Nucleus accumbens (tissue), 56 donors: ENCODE measurements at places on chromosomes 3 and 15.

DNA sequence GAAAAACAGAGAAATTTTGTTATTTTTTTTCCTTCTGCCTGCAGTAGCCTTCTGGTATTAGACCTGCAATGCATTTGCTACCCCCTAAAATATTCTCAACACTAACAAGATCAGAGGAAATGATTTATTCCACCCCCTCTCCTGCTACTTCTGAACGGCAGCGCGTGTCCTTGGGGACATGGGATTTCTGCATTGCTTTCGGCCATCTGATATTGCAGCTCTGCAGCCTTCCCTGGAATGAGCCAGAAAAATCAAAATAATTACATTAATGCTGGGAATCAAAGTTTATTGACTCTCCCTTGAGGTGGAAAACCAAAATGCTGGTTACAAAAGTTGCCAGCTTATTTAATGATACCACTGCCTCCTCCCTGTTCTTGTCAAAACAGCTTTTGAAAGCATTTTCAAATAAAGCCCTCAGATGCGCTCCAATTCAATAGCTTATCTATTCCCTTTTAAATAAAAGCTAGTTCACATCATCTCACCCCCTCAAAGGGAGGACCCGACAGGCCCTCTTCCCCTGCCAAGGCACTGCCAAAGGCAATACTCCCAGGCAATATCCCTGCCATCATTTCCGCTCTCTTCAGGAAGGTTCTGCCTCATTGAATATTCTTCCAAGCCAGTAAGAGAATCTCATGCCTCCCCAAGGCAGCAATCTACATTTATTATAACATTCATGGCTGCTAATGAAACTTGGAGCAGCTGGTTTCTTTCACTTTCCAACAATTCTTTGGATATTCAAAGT is 96.6 kb downstream of the FHIT start:
- no peak for DNase-seq

DNA sequence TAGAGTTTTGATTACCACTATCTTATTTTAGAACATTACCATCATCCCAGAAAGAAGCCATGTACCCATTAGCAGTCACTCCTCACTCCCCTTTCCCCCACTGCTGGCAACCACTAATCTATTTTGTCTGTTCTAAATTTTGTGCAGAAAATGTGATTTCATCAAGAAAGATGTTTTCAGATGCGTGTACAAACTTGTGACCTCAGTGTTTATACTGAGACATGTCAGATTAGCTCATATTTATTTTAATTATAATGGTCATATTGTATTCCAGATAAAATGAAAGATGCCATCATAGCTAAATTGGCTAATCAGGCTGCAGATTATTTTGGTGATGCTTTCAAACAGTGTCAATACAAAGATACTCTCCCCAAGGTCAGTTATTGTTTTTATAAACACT is 27.8 kb downstream of the PDCD6IP start:
- DNase-seq, result no peak

- no peak for DNase-seq
These were observed 10.7 kb upstream of the HACD2 start for GRCh38 chr3:123595396-123596180.

DNA sequence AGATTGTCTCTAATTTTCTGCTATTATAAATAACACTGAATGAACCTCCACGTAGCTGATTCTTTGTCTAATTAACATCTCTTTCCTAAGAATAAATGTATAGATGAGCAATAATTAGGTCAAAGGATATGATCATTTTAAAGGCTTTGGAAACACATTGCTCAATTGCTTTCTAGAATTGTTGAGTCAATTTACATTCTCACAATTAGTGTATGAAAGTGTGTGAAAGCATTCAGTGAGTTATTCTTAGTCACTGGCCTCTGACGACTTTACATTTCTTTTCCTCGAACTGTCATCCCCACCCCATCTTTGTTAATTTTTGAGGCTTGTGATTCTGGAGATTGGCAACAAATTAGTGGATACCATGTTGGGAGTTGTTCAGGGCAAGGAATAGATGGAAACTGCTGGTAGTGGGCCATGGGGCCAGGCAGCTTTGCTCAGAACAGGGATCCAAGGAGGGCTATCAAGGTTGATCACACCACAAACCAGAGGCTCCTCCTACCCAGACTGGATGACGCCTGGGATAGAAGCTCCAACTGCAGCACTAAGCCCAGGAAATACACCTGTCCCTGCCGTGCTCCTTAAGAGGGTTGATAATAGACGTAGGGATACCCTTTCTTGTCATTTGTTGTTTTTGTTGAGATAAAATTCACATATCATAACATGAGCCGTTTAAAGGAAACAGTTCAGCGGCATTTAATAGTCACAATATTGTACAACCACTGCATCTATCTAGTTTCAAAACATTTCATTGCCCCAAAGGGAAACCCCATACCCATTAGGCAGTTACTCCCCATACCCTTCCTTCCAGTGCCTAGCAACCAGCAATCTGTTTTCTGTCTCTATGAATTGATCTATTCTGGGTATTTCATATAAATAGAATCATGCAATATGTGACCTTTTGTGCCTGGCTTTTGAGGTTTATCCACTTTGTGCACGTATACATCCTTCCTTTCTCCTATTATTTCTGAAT is 27.9 kb downstream of the EIF1B start:
- DNase-seq, result no peak

- no peak for DNase-seq
These were observed 931.9 kb downstream of the FHIT start for GRCh38 chr3:60319179-60319858.

- no peak for DNase-seq
These were observed 5.1 kb upstream of the TASOR start for GRCh38 chr3:56688191-56688590.

DNA sequence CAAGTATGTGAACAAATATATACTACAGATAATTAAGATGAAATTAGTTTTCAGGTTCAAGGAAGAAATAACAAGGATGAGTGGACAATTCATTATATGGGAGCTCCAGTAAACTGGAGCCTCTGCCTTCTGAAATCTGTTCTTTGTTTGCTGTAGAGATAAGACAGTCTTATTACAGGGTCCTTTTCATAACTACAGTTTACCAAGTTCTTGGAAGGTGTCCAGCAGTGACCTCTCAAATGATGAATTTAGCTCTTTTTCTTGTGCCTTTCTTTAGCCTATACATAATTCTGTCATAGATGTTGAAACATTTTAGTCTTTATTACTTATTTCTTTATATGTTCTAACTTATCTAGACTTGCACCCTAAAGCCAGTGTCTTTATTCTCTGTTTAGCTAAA is 89.7 kb upstream of the GBE1 start:
- no peak for DNase-seq

- no peak for DNase-seq
These were observed 21.4 kb downstream of the STAG1 start for GRCh38 chr3:136730595-136731273.

DNA sequence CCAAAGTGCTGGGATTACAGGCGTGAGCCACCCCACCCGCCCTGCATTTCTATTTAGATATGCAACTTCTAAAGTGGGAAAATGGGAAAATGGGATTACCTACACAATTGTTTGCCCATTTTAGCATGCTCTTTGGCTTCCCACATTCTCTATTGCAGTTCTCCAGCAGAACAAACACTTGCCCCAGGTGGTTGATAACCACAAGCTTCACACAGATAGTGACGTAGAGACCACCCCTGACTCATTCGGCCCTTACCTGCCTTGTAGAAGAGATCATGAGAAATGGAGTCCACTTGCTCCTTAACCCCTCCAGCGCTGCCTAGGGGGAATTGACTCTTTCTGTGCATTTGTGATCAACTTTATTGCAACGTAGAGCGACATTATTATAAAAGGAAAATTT is 83.2 kb upstream of the RAP2B start:
- no peak for DNase-seq

- no peak for DNase-seq
These were observed 199.5 kb downstream of the GOLGA6L6 start for GRCh38 chr15:20341901-20342600.

DNA sequence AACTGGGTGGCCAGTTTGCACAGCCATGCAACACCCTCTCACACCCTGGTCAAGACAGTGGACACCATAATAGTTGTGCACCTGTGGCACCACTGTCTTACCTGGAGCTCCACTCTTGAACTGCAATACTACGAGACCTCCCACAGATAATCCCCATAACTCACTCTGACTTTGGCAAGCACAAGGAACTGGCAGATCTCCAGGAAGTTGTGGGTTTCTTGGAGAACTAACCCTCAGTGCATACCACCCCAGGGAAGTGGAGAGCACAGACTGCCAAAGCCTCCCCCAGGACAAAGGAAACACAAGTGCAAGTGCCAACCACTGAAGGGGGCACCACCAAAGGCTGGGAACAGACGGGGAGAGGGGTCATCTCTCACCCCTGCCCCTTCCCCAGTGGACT is 318.6 kb downstream of the SUCLG2 start:
- no peak for DNase-seq

GRCh38 chr15:97984157-97984556 is 23.7 kb downstream of the ARRDC4 start:
- DNase-seq, result no peak

DNA sequence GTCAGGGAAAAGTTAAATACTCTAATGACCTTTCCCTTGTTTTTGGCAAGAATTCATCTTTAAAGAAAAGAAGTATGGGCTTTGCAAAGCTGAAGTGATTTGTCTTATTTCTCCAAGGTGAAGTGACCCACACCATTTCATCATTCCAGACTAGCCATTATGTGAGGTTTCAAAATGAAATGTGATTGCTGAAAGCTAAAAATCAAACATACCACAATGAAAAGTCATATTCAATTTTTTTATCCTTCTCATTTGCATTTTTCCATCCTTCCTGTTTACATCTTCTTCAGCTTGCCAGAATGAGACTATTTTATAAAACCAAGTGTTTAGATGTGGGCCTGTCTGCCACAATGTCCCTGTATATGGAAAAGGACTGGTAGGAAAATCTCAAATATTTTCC is 142.3 kb upstream of the STRIT1 start:
- no peak for DNase-seq

GRCh38 chr3:184339001-184339400 is 1.6 kb downstream of the FAM131A start:
- no peak for DNase-seq
